MV-4-11 (cell line): ENCODE measurements at places on chromosomes 11 and 22.

DNA sequence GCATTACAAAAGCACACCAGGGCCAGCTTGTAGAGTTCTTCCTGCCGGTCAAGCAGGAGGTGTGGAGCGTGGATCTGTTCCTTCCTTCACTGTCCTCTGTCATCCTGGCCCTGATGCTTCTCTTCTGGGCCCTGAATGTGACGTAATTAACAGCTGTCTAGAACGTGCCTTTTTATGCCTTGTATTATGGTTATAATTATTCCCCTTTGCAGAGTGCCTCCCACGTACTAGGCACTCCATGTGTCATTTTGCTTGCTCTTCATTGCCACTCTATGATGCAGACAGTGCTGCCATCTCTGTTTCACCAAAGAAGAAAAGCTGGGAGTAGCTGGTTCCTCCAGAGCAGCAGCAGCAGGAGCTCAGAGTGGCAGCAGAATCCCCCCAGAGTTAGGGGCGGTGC, 132.1 kb upstream of the TTC12 start:
- DNase-seq, result no peak

DNA sequence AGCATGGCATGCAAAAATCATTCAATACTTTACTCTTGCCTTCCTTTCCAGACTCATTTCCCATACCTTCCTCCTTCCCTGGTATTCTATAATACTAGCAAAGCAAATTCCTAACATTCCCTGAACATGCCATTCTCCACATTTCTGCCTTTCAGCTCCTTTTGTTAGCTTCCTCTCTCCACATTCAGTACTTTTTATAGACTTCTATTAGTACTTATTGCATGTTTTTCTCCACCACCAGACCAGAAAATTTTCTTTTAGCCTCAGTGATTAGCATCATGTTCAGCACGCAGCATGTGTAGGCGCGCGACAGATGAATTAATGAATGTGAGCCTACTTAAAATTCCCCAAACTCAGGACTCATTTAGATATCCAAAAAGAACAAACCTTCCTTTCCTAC, 935.3 kb downstream of the DLG2 start:
- no peak for DNase-seq

- DNase-seq, result peak; percentile 44
These were observed 46.7 kb upstream of the RAB1B start for GRCh38 chr11:66221726-66222236.

- no peak for DNase-seq
These were observed 33.0 kb downstream of the SAMM50 start for GRCh38 chr22:43988116-43988820.

DNA sequence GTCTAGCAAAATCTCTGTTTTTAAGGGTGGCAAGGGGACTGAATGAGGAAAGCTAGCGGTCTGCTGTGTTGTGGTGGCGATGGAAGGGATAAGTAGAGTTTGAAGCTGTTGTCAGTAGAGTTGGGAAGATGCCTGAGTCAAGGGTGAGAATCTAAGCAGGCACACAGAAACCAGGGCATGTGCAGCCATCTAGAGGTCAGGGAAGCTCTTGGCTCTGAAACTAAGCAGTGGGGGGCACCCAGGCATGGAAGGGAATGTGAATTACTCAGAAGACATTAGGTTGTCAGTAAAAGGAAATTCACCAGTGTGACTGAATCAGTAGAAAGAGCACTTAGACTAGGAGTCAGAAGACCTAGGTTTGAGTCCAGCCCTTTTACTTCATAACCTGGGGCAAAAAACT, 15.4 kb downstream of the BMAL1 start:
- no peak for DNase-seq

DNA sequence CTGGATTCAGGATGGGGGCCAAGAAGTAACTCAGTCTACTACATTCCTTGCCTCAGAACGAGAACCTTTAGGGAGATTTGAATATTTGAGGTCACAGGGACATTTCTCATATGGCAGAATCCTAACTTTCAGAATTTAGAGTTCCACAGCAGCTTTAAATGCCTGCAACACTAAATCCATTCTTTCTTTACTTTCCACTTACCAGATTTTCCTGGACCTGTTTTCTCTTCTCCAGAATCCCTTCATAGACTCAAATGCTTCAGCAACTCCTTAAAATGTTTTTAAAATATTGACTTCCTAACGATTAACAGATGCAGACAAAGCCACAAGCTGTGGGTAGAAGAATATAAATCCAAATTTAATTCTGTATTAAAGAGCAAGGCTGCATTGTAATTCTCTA, 63.1 kb downstream of the PRSS23 start:
- no peak for DNase-seq

DNA sequence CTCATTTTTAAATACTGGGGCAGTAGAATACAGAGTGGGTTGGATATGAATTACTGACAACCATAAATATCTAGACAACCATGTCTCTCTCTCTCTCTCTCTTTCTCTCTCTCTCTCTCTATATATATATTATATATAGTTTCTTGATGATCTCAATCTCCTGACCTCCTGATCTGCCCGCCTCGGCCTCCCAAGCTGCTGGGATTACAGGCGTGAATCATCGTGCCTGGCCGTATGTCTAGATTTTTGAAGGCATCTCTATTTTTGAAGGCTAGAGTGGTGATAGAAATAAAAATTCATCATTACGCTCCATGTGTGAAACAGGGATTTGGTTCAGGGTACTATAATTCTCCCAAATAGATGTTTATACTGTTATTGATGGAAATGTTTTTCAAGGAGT, 84.1 kb downstream of the DDX10 start:
- DNase-seq, result no peak

DNA sequence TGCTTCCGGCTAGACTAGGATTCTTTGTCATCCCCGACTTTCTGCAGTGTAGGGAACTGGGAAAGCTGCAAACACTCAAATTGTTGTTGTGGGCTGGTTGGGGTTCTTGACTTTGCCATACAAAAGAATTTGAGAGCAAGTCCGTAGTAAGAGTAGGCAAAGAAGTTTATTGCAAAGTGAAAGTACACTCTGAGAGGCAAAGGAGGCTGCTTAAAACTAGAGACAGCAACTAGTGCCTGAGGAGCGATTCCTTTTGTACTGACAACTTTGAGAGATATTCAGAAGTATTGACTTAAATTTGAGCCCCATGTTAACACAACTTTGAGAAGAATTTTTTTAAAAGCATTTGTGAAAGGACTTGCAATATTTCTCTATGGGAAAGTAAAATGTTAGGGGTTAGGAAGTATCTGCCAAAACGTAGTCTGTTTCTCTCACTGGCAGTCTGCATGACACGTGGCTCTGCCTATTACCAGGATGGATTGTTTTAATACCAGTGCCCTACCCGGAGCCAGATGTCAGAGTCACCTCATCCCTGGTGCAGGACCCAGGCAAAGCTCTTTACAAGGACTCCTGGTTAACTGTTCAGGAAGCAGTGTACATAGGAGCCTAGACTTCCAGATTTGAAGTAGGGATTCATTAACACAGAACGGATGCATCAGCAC, 85.0 kb upstream of the CLPB start:
- no peak for DNase-seq

DNA sequence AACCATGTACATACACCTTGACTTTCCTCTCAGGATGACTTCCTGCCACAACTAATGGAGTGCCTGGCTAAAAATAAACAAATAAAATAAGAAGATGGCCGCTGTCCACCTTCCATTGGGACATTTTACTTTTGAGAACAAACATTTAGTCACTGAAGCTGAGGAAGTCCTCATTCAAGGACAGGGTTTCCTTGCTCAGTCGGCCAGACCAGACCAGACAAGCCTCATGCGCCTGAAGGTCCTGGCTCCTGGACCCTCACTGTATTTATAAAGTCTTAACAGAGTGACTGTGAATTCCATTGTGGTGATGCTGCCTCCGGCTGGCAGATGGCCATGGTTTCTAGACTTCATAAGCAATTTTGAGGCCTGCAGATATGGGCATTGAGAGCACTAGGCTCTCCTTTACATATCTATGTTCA, 114.5 kb downstream of the MAML2 start:
- no peak for DNase-seq

- DNase-seq, result no peak
These were observed 11.5 kb downstream of the YPEL4 start for GRCh38 chr11:57638005-57638781.

DNA sequence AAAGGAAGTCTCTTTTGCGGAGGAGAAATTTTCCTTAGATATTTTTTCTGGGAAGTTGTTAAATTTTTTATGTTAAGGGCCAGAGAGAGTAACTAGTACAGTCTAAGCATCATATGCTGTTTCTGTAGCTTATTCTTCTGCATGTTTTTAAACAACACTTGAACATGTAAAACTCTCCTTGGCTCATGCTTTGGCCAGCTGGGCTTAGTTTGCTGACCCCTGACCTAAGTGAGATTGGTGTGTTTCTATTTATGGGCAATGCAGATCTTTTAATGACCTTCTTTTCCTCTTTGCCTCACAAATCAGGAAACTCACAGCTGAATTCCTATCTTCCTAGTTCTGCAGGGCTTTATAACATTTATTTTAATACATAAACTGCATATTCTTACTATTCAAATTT, 942.5 kb downstream of the OPCML start:
- no peak for DNase-seq

DNA sequence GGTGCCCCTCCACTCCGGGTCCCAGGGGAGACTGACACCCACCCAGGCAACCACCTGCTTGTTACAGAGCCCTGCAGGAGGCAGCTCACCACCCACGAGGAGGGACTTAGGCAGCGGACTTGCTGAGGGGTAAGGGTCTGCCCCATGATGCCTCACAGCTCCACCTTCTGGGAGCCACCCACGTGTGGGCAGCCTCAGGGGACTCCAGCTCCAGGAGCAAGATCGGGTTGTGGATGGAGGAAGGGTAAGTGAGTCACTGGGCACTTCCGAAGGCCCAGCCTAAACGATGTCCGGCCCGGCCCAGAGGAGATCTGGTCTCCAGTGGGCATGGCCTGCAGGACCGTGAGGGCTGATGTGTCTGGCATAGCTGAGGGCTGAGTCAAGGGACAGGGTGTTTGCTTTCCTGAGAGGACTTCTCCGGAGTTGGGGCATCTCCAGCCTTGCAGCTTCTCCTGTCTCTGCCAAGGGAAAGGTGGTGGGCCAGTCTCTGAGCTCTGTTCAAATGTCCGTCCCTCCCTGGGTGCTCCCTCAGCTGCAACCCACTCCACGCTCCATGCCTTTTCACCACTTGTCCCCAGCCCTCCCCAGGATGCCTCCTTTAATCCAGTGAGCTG, 32.3 kb upstream of the P2RY2 start:
- DNase-seq, result peak; percentile 33

DNA sequence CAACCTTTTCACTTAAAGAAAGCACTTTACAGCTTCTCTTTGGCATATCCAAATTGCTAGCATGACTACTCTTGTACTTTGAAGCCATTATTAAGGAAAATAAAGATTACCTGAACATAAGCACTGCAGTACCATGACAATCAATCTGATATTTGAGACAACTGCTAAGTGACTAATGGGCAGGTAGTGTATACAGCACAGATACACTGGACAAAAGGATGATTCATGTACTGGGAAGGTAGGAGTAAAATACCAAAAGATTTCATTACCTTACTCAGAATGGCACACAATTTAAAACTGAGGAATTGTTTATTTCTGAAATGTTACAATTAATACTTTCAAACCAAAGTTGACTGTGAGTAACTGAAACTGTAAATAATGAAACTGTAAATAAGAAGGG, 1054.3 kb upstream of the TENM4 start:
- no peak for DNase-seq

DNA sequence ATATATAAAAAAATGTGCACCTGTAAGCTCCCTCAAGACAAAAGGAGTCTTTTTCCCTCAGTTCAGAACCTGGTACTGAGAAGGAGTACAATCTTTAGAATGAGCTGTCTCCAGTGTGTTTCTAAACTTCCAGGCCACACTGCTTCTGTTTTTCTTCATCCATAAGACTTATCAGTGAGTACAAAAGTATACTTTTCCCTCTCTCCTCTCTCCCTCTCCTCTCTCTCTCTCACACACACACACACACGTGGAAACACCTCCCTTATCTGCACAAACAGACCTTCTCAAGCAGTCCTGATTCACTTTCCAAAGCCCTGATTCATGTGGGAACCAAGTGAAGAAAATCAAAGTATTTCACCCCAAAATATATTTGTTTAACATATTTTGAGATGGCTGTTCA, 220.7 kb upstream of the UBASH3B start:
- no peak for DNase-seq

DNA sequence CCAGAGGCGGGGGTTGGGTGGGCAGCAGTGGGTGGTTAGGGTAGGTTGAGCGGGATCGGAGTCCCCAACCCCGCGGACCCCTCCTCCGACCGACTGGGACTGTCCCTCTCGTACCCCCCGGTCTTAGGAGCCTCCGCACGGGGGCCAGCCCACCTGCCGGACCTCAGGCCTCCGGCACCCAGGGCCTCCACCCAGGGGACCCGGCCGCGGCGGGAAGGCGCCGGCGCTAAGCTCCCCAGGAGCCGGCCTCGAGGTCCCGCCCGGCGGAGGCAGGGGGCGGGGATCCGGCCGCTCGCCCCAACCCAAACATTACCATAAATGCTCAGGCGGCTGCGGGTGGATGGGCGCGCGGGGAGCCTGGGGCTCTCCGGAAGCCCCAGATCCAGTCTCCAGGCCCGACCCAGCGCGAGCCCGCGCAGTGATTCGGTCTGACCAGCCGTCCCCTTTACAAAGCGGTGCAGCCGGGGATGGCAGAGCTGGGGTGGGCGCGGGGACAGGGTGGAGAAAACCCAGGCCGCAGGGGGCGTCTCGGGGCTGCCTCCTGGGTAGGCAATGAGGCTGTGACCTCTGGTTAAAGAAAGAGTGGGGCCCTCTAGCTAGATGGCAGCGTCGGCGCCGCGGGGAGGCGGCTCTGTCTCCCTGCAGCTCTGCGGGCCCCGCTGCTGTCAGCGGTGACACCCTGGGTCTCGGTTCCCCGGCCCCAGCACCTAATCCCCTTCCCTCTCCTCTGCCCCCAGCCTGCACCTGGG, 4.0 kb upstream of the MCAM start:
- DNase-seq, result no peak

- DNase-seq, result no peak
These were observed 477 bp downstream of the DPAGT1 start for GRCh38 chr11:119100994-119101758.

GRCh38 chr22:27509132-27509920, 292.2 kb downstream of the MN1 start:
- no peak for DNase-seq

- DNase-seq, result no peak
These were observed 29.8 kb downstream of the GVQW3 start for GRCh38 chr11:76410851-76411357.

DNA sequence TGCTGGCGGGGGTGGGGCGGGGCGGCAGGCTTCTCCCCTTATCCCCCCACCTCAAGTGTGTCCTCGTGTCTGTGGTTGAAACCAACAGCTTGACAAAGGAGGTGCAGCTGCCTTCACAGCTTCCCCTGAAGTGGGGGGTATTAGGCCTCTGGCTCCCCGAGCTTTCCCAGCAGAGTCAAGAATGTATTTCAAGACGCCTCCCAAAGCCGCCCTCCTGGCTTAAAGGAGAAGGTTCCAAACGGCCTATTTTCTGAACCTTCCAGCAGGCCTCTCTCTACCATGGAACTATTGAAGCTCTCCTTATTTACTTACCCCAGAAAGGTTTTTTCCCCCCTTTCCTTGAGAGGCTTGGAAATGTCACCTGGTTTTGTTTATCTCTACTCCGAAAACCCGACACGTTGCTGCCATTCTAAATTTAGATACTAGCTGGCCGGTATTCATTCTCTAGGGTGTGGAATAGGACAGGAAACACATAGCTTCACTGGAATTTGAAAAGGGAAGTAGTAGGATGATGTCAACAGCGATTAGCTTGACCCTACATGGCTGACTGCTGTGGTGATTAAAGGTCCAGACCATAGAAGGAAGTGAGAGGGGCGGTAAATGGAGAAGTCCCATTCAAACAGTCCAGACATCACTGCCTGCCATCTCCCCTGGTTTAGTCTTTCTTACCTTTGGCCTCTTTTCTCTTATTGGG, 671 bp upstream of the PICALM start:
- DNase-seq, result peak; percentile 97
